ENCODE measurements at places on chromosomes 5 and 9.

GRCh38 chr5:114407783-114408182 is 45.9 kb downstream of the KCNN2 start:
- DNase-seq: no peak

DNA sequence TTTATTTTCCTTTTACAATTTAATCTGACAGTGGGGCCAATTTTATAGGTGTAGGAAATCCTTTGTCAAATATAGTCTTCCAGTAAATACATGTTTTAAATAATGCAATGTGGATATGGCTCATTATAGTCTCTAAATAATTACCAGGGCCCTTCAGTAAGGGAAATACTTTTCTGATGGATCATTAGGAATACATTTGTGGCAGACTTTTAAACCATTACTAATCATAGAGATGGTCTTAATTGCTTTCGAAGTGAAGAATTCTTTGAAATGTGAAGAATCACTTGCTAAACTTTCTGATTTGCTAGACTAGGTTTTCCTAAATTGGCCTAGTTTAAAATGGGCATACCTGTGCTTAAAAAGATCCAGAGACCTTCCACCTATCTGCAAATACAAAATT is 105.6 kb upstream of the ELL2 start:
- no peak for DNase-seq

DNA sequence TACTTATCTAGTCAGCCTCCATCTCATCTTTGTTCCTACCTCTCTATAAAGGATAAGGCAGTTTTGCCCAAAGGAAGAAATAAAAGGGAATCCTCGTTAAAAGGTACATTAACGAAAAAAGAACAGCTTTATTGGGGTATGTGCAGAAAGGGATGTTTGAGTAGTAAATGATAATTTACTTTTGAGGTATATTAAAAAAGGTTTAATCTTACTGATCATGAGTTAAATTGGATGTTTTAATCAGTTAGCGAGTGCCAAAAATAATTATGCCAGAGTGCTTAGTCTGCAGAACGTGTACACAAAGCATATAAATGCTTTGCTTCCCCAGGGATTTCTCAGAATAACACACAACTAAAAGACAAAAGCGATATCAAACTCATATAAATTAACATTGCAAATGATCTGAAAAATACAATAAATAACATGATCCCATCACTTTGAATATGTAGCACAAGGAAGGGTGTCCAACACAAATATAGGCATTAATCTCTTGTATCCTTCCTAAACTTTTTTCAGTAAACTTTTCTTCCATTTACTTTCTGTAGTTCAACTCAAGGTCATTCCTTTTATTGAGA is 865.0 kb downstream of the NR2F1-AS1 start:
- no peak for DNase-seq

DNA sequence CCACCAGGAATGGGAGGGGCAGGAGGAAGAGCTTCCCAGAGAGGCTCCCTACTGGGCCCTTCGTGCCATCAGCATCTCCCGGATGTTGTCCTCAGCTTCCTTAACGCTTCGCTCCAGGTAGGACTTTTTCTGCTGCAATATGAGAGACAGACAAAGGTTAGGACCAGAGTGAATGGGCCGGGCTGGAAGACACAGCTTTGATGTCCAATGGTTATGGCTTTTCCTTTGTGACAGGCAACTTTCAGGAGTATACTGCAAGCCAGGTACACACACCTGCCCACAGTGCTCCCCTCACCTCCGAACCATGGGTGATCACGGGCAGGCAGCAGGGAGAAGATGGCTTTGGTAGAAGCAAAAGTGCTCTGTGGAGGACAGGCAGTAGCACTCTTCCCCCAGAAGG is 57.0 kb downstream of the PFDN1 start:
- no peak for DNase-seq

- no peak for DNase-seq
Measured at GRCh38 chr9:137031904-137032640, at the start of gene FUT7. Gene FUT7, minus strand, starts transcription at chr9:137032088. Its CDS starts 97 bp downstream, at chr9:137031991.

GRCh38 chr9:114238472-114238871 is 83.1 kb downstream of the COL27A1 start:
- DNase-seq: no peak

GRCh38 chr9:36623280-36623679 is 50.6 kb downstream of the MELK start:
- no peak for DNase-seq

- DNase-seq: no peak
Measured at GRCh38 chr9:103169798-103170197, 174.7 kb downstream of the CYLC2 start.

All from breast epithelium (tissue), 4 donors.